ENCODE measurements at places on chromosomes 5 and 9.

- no peak for DNase-seq
These were observed 71.5 kb downstream of the ARHGAP26 start for GRCh38 chr5:142841511-142842265.

- DNase-seq, result no peak
These were observed 196.2 kb downstream of the HSPA4 start for GRCh38 chr5:133247881-133248624.

DNA sequence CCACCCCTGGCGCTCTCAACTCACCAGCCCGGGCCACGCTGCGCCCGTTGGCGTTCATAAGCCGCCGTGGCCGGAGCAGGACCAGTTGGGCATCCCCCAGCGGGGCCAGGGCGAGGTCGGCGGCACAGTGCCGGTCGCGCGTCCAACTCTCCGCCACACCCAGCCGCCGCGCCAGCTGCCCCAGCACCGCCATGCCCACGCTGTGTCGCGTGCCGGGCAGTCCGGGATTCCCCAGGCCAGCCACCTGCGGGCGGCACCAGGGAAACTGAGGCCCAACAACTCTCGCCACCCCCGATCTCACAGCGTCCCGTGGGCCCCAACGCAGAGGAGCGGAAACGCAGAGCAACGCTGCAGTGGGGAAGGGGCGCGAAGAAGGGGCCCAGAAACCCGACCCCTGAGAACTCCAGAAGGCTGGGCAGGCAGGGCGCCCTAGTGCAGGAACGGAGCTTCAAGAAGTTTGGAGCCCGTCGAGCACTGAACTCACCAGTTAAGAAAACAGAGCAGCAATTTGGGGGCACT is 453 bp downstream of the PTRH1 start:
- no peak for DNase-seq

GRCh38 chr5:128470663-128471062 is 67.4 kb downstream of the FBN2 start:
- no peak for DNase-seq

DNA sequence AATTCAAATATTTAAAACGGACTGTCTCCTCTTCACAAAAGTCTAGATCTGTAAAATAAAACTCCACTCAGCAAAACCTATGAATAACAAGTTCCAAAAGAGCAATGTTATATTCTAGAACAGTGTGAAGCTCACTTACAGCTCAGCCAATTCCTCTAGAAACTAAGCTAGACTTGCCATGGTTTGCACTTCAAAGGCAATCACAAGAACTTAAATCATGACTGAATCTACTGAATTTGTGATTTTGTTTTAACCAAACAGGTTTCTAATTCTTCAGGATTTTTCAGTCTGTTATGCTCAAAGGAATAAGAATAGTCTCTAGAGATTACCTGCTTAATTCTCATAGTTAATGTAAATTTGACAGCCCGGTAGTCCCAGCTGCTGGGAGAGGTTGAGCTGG is 1.4 kb upstream of the PKD2L2 start:
- no peak for DNase-seq

DNA sequence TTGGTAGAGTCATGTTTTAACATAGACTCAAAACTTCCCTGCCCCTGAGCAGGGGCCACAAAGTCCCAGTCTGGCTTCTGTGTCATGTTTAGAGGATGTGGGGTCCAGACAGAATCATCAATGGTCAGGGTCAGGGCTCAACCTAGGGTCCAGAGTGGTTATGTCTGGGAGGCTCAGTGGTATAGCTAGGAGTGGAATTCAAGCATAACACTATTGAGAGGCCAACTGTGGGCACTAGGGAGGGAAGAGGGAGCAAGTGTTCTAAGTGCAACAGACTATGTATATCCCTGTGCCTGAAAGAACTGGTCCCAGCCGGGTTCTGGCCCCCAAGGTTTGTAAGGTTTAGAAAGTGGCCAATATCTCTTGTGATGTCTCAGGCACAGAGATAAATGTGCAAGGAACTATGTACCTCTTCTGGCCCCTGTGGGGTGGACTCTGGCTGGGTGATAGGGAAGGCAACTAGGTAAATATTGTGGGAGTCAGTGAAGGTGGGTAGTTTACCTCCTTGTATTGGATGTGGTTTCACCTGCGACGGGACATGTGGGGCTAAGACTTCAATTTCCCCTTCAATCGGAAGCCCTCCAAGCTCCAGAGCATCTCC is 14.0 kb downstream of the MYORG start:
- no peak for DNase-seq

- DNase-seq, result no peak
These were observed 76.1 kb downstream of the SLC44A1 start for GRCh38 chr9:105320568-105320967.

- no peak for DNase-seq
These were observed 57.5 kb upstream of the OLFM1 start for GRCh38 chr9:135029871-135030565.

DNA sequence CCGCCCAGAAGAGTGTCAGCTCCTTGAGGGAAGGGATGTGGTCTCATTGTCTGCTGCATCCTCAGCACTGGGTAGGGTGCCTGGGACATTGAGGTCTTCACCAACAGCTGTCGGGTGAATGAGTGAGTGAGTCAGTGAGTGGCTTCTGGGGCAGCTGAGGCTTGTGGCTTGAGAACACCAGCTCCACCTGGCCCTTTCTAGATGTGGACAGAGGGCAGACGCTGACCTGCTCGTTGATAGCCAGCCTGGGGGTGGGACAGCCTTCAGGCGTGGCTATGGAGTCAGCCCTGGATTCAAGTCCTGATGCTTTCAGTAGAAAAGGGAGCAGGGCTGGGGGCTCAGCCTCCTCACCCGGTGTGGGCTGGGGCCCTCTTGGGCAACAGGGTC is 215.1 kb downstream of the C9orf50 start:
- no peak for DNase-seq

DNA sequence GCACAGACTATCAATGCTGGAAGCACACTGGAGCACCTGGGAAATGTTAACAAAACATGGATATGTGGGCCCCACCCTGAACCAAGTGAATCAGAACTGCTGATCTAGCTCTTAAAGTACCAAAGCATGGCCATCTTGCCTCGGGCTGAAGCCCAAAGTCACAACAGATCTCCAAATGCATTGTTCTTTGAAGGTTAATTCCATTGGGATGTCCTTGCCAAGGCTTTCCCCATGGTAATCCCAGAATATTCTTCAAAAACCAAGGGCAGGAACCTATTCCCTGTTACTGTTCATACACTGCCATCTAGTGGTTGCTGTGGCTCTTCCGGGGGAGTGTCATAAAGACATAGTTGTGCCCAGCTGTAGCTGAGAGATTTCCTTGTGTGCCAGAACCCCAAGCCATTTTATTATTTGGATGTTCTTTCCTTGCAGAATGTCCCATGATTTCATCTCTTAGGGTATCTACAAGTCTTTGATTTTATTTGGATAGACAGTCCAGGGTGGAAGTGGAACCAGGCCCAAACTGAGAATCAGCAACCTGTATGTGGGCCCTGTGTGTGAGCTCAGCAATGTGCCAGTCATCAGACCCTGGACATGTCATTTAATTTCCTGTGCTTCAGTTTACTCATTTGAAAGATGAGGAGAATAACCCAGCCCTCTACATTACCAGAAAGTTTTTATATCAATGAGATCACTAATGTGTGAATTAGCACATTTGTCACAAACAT is 290.0 kb downstream of the ACTL7B start:
- peak; percentile 81 for DNase-seq

DNA sequence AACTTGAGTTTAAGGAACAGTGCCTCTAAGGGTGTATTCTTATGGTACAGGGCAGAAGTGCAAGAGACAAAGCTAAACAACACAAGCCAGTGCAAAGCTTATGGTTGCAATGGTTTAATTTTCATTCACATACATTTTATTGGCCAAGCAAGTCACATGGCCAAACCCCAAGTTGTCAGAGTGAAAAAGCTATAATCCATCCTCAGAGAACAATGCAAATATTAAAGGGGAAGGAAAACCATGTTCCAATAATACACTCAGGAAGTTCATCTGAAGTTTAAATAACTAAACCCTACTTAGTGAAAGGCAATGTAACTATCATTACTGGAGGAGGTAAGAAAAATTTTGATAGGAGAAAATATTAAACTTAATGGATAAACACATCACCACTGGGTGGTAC is 26.6 kb upstream of the TLR4 start:
- no peak for DNase-seq

GRCh38 chr9:20616808-20617207 is 5.5 kb downstream of the MLLT3 start:
- no peak for DNase-seq

- no peak for DNase-seq
These were observed 24.4 kb downstream of the CATSPER3 start for GRCh38 chr5:134992148-134992547.

DNA sequence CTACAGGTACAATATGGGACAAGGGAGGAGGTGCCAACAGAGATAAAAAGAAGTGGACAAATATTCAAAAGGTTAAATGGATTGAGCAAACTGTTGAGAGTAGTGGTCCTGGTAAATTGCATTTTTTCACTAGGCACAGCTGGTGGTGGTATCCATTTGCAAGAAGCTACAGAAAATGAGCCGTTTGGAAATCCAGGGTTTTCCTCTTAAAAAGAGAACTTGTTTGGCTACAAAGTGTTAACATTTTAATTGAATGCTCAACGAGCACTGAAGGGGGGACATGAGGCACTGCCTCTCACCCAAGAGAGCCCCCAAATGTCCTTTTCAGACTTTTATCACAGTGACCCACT is 491 bp upstream of the ZCCHC9 start:
- no peak for DNase-seq

- DNase-seq, result peak; percentile 10
These were observed 154.2 kb upstream of the DAB2 start for GRCh38 chr5:39578887-39579497.

DNA sequence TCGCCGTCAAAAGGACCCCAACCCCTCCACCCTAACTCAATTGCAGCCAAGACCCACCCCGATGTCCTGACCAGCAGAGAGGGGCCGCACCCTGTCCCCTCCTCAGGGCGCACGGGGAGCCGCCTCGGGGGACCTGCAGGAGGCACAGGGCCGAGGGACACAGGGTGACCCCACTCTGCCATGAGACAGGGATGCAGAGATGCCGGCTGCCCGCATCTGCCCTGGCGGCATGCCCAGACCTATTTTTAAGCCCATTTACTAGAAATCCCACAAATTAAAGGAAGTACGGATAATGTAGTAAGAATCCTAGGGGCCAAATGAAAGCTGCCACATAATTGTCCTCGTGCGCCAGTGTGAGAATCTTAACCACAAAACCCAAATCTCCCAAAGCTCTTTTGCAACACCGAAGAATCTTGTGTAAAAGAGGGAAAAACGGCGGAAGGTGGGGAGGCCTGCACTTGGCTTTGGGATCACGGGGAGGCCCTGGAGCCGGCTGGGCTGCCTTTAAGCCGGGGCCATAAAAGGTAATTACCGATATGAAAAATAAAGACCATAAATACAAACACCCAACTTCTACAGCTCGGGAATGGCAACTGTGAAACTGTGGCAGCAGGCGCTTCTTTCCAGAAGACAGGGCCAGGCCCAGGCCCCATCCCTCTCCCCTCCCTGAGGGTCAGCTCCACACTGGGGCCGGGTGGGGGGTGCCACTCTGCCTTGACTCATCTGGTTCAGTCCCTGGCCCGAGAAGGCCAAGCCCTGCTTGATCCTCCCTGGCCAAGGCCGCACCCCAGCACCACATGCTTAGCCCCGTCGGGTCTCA is 35.0 kb downstream of the NACC2 start:
- DNase-seq, result no peak

DNA sequence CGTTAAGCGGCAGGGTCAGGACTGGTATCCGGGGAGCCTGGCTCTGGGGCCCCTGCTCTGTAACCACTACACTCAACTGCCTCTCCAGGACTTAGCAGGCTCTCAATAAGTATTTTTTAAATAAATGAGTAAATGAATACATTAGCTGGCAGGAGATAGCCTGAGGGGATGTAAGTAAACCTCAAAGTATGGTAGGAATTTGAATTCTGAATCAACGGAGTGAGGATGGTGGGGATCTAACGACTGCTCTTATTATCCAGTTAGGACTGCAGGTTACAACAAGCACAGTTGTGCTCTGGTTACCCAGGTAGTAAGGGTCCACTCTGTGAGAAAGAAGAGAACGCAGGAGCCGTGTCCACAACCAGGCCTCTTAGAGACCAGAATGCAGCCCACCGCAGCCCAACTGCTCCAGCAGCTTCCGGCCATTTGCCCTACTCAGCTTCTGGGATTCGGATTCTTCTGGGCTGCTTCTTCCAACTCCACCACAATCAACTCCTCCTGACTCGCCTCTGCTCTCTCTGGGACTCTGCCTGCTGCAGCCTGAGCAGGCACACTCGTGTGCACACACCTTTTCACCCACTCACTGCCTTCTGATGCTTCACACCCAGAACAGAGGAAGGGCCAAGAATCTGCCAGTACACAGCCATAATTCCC is 52.6 kb downstream of the MED27 start:
- no peak for DNase-seq

DNA sequence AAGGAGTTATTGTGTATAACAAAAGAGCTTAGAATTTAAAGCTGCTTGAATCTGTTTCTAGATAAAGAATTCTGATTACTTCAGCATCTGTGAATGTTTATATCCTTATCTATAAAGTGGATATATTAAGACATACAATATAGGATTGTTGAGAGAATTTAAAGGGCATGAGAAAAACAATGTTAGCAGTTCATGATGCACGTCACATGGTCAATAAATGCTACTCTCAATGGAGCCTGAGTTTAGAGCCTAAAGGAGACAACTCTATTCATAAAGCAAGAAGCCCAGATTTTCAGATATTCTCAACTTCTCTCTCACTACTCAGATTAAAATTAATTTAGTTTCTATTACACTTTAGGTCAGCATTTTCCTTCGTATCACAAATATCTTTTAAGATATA is 666.7 kb upstream of the CDH18 start:
- DNase-seq, result no peak

GRCh38 chr9:111992523-111992922 is 95.9 kb downstream of the UGCG start:
- no peak for DNase-seq

DNA sequence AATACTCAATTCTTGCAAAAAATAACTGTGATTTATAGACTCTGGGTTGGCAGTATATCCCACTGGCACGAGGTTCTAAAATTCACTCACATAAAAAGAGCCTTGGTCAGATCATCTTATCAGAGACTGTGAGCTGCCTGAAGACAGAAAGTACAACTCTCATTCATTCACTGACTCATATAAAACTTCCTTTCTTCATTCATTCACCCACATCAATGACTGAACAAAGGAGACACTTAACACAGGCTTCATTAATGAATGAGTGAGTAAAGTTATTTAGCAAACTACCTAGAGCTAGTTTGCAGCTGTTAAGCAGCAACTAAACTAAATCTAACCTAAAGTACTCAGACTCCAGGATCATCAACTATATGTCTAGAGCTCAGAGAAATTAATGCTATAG is 214.7 kb downstream of the DENND1A start:
- DNase-seq, result no peak
